Hematopoietic multipotent progenitor cell treated with erythropoietin and hydrocortisone succinate and interleukin-3 and kit ligand, for 6 days (in vitro differentiated cells): ENCODE measurements at places on chromosomes 6 and 20.

DNA sequence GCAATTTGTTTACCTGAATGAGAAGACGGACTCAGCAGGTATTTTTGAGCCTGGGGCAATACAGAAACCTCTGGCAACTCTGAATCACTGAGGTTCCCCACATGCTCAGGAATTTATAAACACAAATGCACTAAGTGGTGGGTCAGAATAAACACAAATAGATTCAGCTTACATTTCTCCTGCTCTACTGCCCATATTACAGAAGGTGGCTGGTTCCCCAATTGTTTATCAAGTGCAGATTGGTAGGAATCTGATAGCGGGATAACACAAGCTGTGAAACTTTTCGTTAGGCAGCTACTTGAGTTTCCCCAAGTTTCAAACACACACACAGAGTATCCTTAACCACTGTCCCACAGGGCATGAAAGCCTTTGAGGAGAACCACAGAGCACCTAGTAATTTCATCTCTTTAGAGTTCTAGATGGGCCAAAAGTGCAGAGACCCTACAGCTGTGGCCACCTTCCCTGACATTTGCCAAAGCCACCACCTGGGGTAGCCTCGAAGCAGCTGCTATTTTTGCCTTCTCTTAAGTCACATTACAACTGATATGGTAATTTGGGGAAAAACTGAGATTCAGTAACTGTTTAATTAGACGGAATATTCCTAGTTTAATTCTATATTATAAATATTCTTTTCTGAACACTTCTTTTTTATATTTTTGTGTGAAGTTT, 204.2 kb upstream of the PTCHD4 start:
- DNase-seq, result no peak

GRCh38 chr6:165825256-165825815, 162.3 kb upstream of the PDE10A start:
- no peak for DNase-seq

DNA sequence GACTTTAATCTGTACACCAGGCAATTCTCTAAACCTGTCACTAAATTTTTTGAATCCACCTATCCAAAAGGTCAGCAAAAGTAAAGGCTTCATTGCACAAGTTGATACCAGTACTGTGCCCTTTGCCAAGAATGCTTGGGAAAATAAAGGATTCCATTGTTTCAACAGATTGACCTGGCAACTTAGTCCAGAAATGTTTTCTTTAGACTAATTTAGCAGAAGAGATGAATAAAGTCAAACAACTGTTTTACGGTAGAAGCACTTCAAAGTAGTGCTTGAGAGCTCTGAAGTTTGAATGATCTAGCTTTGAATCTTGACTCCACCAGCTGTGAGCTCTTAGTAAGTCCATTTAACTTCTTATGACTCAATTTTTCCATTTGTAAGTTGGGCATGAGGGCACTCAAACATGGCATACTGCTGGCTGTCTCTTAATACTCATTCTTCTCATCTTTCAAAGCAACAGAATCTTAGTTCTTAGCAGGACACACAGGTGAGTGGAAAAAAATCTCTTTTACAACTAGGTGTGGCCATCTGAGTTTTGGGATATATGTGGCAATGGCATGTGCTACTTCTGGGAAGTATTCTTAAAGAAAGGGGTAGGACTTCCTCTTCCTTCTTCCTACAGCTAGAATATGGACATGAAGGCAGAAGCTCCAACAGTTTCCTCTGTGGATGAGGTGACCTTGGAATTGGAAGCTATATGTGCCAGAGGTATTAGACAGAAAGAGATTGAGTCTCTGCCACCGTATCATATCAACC, 55.9 kb upstream of the LOC128125822 start:
- DNase-seq, result no peak

GRCh38 chr6:138406443-138406842, 2.4 kb downstream of the HEBP2 start:
- DNase-seq, result peak; percentile 50
